ENCODE measurements at places on chromosomes 6 and 20.

- DNase-seq = no peak
These were observed 62.1 kb upstream of the RGS17 start for GRCh38 chr6:153192943-153193885.

DNA sequence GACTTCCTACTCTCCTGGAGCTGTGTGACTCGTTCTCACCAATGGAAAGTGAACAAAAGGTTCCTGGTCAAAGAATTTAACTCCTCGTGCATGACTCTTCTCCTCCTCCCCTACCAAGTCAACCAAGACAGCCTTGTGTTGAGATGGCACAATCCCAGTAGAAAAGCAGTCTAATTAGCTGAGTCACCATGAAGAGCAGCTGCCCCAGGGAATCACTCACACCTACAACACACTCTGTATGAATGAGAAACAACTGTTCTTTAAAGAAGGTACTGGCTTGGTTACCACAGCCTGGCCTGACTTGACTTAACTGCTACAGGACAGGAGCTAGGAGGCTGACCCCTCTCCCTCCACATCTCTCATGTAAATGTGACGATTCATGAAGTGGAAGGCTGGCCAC lies 2.9 kb upstream of the HLA-DOB start:
- no peak for DNase-seq

DNA sequence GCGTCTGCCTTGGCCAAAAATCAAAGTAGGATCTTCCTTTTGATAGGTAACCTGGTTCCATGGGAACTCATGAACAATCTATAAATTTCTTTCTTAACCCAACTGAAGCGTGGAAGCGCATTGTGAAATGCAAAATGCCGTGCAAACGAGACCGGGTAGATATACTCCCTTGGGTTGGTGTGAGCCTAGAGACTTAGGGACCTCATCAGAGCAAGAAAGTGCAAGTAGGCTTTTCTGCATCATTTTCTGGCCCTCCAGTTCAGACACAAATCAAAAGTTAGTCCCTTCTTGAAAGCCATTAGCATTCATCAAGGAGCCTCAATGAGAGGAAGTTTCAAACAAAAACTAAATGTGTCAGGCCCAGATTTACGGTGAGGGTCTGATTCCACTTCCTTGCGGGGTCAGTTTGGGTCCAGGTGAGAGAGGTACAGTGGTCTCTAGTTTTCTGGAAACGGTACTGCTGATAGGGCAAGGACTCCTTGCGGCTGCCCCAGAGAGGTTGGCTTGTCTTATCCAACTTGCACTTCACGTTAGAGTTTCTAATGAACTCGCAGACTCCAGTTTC lies 5.3 kb upstream of the ZNF184 start:
- DNase-seq = no peak

DNA sequence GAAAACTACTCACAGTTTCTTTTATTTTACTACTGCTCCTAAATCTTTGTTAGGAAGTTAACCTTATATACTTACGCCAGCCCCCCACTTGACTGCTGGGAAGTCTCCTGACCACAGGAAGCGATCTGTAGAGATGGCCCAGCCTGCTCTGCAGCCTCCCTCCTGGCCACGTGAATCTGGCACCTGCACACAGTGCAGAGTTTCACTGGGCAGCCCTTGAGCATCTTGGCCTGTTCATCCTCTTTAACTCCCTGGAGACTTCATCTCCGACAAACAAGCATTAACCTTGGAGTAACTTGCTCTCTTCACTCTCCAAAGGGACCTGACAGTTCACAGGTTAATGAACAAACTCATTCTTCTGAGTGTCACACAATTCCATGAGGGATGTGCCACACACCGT lies 294.1 kb downstream of the BTBD9 start:
- no peak for DNase-seq

DNA sequence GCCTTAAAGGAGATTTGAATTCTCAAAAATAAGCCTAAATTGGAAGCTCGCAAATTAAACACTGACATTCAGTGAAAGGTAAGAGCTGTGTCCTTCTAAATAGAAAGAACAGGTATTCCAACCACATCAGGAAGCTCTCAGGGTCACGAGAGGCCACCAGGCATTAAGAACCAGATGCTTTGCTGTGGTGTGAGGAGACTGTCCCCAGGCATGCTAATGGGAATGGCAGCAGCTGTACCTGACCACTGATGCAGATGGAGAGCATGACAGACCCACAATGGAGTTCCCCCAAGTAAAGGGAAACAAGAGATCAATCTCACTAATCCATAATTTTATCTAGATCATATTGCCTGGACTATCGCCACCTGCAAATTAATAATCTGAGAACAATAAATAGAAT lies 658.9 kb upstream of the NOX3 start:
- DNase-seq = no peak

Data from CD4-positive, alpha-beta T cell treated with Interleukin-1 beta for 1 hour (primary cell).